ENCODE measurements at places on chromosomes 3 and 15. TPM values are rescaled to one million over a fixed set of nuclear protein-coding genes. Genes with fewer than 3 reads are reported as not detected.

Gene TMCC1
- 38.4 TPM for total RNA-seq

Gene IL12A
- 0.38 TPM for total RNA-seq

Gene TRANK1
- total RNA-seq, result 23.5 TPM

Gene ZNF621
- 21.0 TPM for total RNA-seq

Gene ARIH2
- total RNA-seq, result 84.6 TPM

Gene SEMA3G
- total RNA-seq, result 12.4 TPM

Gene IGSF11
- total RNA-seq, result 0.46 TPM

DNA sequence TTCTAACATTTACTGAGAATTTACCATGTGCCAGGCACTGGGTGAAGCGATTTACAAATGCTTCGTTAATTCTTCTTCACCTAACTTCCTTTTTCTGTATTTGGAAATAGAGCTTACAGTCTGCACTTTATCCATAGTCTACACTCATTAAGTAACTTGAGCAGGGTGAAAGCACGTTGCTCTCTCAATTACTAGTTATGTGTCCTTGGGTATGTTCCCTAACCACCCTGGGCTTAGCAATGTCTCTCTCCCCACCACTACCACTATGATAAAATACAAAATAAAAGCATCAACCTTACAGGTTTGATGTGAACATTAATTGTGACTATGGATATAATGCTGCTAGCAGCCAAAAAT, 172.9 kb upstream of the SLC2A2 start:
- no peak for DNase-seq

DNA sequence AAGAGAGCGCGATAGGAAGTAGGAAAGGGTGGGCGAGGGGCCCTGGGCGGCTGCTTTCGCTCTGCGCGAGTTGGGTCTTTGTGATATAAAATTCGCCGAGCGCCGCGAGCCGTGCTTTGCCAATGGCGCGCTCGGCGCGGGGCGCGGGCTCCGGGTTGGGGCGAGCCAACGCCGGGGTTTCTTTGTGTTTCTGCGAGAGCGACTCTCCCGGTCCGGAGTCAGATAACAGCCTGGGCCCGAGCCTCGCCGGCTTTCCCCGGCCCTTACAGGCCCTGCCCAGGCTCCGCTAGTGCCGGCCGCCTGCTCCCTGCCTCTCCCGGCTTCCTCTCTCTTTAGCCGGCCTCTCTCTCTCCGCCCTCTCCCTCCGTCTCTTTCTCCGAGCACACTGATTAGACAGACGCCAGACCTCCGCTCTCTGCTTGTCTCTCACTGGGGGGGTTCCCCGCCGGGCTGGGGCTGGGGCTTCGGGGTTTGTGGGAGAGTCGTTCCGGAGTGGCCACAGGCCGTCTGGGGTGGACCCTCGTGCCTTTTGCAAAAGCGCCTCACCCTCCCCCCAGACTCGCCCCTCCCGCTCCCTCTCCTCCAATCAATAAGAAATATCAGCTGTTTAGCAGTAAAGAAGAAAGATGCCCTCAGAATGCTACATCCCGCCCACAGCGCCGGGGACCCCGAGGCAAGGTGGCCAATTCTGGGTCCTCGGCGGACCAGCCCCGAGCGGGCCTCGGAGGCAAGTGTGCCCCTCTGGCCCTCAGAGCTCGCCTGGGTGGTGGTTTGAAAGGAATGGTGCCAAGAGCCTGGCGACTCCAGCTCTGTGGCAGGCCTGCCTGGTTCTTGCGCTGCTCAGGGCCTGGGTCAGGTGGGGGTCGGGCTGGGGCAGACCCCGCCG, 2.9 kb downstream of the NR2F2 start:
- DNase-seq, result peak; percentile 82

- no peak for DNase-seq
Measured at GRCh38 chr3:67381667-67382272, 272.6 kb downstream of the SUCLG2 start.

DNA sequence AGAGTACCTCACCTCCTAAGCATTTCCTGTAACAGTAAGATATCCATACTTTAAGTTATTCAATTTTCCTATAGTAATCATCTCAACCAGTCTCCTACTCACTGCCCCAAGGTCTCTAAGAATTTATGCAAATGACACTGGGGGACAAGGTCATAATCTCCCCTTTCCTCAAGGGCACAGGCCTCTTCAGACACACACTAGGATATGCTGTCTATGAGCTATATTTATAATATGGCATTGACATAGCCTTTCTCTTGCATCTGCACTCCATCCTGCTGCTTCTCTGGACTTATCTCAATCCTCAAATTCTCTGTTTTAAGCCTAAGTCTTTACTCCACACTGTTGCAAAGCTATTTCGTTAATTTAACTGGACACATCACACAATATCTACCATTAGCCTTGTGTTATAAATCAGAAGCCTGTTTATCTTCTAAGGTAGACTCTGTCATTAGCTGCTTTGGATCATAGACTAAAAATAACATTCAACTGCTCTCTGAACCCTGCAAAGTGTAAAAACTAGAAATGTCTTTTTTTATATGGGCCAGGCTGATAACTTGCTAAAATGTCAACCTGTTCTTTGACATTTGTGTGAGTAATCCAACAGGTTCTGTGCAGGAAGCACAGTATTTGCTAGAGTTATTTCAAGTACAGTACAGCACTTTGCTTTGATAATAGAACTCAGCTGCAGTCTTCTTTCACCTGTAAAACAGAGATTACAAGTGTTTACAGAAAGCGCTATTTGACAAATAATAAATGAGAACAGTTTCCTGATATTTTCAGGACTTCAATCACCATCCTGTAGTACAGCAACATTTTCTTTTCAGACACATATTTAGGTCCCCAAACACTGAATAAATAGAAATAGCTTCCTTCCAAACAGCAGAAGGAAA, 17.8 kb upstream of the SEC62 start:
- DNase-seq, result no peak

DNA sequence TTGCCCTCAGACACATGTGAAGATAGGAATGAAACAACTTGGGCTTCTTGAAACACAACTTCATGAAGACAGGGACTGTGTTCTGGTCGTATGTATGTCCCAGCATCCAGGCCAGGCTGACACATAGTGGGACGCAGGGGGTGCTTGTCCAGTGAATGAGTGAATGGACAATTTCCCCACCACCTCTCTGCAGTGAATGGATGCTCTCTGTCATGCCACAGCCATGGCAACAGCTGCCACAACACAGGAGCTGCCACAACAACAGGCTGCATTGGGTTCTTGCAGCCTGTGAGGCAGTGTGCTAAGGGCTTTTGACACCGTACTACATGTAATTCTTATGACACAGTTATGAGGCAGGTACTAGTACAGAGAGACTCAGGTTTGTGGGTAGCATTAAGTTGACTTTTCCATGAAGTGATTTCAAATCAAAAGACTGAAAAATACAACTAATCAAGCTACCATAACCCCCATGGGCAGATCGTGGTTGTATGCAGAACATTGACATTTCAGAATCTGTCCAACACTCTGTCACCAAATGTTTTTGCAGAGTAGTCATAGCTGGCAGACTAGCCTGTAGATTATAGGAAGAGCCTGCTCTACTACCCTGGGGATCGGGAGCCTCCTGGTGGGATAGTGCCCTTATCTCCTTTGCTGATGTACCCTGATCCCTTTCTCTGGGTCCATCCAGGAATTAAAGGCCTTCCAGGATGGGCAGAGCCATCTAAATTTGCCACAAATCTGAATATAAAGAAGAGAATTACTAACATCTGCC, 40.8 kb downstream of the CLSTN2 start:
- DNase-seq, result no peak

GRCh38 chr3:123376451-123377242, 72.2 kb downstream of the ADCY5 start:
- DNase-seq, result peak; percentile 55

DNA sequence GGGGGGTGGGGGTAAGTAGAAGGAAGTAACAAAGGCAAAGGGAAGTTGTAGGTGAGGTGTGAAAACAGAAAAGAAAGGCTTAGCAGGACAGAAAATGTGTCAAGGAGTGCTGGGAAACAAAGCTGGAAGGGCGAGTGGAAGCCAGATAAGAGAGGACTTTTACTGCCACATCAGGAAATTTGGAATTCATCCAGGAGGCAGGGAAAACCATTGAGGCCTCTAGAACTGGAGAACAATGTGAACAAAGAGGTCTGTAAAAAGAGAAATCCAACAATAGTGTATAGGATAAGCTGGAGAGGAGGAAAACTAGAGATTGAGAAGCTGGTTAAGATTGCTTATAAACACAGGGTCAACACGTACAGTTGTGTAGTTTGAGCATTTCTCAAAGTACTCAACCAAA, 116.6 kb downstream of the NTRK3 start:
- DNase-seq, result no peak

- no peak for DNase-seq
Measured at GRCh38 chr15:58454950-58455401, 23.2 kb downstream of the LIPC start.

DNA sequence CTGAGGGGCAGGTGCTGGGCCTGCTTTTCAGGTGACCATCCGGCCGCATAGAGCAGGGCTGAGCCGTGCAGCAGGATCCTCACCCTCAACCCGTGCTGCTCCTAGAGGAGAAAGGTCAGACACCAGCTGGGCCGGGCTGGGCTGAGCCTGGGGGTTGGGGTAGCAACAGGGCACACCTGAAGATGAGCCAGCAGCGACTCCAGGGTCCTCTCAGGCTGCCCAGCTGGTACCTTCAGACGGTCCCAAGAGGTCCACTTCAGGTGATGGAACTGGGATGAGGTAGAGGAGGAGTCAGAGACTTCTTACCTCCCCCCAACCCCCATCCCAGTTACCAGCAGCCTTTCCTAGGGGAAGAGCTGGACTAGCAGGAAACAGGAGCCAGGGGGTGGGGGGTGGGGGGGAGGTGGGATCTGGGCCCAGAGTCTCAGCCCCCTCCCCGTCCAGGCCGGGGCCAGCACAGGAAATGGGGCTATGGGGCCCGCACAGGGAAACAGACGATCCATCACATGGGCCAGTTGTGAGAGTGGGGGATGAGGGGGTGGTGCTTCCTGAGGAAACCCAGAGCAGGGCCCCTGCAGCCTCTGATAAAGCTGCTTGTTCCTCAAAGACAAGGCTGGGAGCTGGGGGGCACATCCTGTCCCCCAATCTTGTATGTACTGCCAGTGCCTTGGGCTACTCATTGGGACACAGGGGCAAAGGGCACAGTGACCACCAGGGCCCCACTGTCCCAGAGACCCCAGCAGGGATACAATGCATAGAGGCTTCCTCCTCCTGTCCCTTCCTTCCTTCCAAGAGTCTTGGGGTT, 3.0 kb downstream of the INKA1 start:
- no peak for DNase-seq

GRCh38 chr3:195256639-195257453, 14.1 kb downstream of the XXYLT1 start:
- DNase-seq, result peak; percentile 75

DNA sequence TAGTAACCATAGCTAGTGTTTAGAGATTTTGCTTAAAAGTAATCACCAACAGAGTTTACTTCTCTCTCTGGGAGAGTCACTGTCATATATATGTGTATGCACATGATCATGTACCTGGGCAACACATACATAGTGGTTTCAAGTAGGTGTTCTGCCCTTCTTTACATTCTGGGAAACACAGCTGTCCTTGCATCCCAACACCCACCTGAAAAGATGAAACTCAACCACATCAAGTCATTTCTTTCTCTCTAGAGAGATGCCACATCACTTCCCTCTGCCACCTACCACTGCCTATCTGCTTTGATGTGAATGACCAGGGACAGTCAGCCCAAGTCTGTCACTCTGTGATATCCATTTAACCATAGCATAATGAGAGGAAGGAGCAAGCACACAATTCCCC, 155.8 kb upstream of the GADL1 start:
- DNase-seq, result no peak

- no peak for DNase-seq
Measured at GRCh38 chr3:52155912-52156311, 1.7 kb upstream of the POC1A start.

- peak; percentile 79 for DNase-seq
Measured at GRCh38 chr3:134374791-134375581, 739 bp upstream of the AMOTL2 start.

DNA sequence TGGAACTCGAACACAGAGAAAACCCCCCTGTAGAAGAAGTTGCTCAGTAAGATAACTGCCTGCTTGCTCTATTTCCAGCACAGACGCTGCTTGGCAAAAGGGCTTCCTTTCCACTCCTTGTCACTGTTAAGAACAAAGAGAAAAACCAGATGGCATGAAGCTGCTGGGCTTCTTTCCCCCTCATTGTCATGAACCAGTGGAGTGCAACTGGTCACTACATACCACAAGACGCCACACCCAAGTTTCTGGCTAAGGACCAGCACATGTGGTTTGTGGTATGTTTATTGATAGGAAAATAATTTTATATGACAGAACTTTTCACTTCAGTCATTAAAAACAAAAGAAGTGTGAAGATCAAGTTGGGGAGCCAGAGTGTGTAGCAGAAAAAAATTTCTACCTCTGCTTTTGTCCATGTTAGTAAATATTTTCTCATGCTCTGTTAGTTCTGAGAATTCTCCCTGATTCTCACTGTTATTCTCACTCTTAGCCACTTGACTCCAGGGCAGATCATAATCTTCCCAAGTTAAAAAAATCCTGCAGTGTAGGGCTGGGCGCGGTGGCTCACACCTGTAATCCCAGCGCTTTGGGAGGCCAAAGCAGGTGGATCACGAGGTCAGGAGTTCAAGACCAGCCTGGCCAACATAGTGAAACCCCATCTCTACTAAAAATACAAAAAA, 37.9 kb downstream of the CLK3 start:
- no peak for DNase-seq

GRCh38 chr3:30333903-30334302, 272.5 kb upstream of the TGFBR2 start:
- no peak for DNase-seq

- no peak for DNase-seq
Measured at GRCh38 chr15:56342653-56343052, 22.6 kb upstream of the TEX9 start.

DNA sequence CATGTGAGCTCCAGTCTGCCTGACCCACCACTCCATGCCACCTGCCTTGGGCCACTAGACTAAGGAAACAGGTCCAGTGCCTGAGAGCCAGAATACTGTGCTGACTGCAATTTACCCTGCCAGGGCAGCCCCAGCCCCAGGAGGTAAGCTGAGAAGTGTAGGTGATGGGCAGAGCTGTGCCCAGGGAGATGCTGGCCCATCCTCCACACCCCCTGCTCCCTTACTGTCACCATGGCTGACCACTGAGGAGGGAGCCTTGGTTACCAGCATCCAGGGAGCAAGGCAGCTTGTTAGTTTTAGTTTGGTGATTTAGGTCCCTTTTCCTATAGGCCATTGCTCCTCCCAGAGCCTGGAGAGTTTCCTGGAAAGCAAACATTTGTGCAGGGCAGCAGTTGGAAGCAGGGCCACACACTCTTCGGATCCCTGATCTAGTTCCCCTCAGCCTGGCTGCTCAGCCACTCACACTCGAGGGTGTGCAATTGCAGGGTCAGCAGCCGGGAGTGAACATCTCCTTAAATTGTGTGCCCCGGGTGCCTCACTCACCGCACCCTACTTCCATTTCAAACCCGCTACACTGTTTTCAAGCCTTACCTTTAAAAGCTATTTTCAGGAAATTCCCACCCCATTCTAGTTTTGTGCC, 2.0 kb downstream of the GALNT15 start:
- DNase-seq, result no peak

- DNase-seq, result no peak
Measured at GRCh38 chr3:94307588-94307987, 244.7 kb downstream of the NSUN3 start.

GRCh38 chr15:72092006-72092405, 25.9 kb downstream of the MYO9A start:
- no peak for DNase-seq

GRCh38 chr3:98977520-98977919, 76.0 kb upstream of the DCBLD2 start:
- DNase-seq, result no peak
